ENCODE measurements at places on chromosomes 3 and 15.

DNA sequence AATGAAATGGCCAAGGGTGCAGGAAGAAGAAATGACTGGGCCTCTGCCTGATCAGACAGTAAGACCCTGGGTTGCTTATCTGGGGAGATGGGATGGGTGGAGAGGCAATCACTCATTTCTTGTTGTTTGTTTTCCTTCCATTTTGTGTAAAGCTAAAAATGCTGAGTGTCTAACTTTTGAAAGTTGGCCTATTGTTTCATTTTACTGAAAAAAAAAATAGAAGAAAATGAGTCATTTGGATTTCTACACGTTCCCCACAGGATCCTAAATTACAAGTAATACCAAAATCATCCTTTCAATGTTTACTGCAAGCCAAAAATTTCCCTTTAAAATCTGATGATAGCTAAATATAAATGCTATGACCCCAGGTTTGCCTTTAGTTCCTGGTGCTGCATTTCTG, 30.6 kb downstream of the PTX3 start:
- DNase-seq: no peak

- no peak for DNase-seq
Measured at GRCh38 chr15:39919748-39920509, at the start of gene GPR176. Gene GPR176, minus strand, starts transcription at chr15:39920266. Its CDS starts 240 bp downstream, at chr15:39920026.

DNA sequence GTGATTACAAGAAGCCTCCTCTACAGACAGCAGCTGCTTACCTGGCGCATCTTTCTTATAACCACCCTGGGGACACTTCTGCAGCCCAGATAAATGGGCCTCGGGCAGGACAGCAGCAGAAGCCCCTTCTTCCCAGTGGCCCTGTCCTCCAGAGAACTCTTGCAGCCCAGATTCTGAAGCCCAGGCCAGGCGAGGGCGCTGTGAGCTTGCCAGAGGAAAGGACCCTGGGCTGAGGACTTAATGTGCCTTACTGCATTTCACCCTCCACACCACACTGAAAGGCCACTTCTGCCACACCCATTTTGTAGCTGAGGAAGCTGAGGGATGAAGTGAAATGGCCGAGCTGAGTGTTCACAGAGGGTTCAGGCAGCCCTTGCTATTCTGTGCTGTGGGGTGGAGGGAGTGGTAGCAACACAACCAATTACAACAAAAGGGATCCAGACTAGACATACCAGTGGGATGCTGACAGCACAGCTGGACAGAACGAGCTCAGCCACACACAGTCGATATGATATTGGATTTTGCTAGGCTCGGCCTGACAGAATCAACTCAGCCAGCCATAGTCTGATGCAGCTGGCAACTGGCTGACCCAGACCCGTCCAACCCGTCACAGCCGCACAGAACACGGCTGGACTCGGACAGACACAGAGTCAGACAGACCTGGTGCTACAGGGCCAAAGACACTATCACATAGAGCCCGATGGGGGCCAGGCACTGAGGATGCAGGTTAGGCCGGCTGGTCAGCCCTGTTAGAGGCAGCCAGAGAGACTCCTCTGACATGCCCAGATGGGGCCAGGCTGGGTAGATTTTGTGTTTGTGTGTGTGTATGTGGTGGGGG, 7.3 kb downstream of the ACOX2 start:
- DNase-seq: no peak

DNA sequence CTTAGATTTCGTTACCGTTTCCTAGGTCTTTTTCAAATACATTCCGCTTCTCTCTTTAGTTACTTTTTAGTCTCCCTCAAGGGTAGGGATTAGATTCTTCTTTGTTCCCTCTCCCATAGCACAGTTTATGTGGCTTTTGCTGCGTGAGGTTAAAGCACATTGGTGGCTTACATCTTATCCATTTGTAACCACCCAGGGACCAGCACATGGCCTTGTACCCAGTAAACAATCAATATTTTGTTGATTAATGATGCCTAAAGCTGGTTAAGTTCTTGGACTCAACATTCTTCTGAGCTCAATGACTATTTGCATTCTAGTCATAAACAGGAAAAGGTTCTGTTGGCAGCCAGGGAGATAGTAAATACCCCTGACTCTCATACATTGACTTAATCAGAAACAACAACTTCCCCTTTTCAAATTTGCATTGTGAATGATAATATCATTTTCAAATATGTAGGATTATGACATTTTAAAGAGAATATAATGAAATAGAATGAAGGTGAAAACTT, 60.2 kb downstream of the CACNA1D start:
- no peak for DNase-seq

DNA sequence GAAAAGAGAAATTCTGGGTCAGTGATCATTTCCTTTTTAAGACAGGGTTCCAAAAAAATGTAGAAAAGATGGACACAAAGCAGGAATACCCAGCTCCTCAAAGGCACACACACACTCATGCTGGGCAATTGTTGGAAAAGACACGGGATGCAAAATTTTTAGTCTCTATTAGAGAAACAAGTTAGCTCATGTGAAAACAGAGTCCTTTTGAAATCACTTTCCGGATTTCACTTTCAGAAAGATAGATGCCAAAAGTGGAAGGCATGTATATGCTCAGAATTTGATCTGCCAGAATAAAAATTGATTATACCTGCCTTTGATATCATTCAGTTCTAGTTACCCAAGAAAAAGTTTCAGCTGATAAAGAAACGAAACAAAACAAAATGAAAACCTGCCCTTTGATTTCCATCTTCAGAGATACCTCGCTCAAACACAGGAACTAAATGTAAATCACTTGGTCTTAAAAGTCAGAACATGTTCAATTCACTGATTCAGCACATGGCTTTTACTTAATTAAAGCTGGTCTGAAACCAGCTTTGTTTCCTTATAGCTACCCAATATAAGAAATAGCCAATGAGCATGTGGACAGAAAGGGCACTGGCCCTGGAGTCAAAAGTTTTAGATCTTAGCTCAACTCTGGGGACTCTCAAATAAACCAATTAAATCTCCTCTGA, 52.8 kb downstream of the PLD1 start:
- DNase-seq: no peak

GRCh38 chr15:55110446-55110845, 86.3 kb downstream of the RSL24D1 start:
- no peak for DNase-seq

DNA sequence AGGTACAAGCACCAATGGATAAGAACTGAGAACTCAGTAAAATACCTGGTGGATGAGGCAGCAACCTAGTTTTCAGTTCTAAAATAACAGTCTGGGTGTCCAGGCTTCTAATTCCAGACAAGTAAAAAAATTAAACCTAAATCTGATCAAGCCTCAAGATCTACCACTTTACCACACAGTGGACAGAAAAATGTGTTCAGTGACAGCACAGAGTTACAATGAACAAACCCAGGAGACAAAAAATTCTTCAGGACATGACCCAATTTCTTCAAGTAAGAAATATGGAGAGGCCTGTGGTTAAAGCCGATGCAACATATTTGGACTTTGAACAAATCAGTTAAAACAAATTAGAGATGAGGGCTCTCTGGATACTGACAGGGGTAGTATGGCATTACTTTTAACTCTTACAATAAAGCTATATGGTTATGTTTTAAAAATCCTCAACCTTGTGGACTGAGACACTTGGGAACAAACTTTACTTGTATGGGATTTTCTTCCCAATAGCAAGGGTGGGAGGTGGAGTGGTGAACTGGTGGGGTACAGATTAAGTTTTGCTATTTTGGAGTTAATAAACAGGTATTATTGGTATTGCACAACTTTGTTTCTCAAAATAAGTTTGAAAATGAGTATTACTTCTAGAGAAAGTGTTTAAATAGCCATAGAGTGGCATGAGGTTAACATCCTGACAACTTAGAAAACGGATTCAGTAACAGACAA, 14.2 kb downstream of the CCNL1 start:
- no peak for DNase-seq

GRCh38 chr3:73175698-73176097, 114.2 kb downstream of the EBLN2 start:
- no peak for DNase-seq

DNA sequence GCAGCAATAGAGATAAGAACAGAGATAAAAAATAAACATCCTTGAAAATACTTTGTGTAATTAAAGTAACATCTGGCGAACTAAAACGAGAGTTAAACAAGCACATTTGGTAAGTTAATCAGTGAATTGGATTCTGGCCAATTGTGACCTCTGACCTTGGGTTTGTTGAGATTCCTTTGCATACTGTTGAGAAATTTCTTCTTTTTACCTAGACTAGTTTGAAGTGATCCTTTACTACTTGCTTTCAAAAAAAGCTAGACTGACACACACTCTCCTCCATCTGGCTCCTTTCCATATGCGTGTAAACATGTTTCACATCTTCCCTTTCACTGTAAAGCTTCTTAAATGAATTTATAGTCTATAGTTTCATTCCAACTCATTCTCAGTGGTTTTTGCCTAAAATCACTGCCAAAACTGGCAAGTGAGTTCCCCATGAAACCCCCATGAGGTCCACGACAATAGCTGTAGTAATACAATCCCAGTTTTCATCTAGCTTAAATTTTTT, 17.3 kb upstream of the GBE1 start:
- DNase-seq: no peak

GRCh38 chr3:183500981-183501704, 54.4 kb downstream of the KLHL6 start:
- no peak for DNase-seq

- no peak for DNase-seq
Measured at GRCh38 chr3:157051055-157051454, 108.9 kb downstream of the CCNL1 start.

DNA sequence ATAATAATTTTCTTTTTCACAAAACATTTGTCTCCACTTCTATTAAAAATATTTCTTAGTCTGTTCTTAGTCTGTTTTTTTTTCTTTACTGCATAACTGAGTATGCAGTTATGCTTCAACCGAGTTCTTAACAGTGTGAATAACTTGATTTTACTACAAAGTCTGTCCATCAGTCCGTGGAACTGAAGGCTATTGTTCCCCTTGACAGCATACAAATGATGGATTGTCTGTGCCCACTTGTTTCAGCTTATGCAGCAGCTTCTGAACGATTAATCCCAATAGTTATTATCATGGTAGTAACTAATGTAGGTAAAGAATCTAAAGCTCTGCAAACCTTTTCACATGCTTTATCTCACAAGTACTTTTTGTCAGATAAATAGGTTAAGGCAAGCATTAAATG, 150.7 kb downstream of the SSR3 start:
- DNase-seq: no peak

DNA sequence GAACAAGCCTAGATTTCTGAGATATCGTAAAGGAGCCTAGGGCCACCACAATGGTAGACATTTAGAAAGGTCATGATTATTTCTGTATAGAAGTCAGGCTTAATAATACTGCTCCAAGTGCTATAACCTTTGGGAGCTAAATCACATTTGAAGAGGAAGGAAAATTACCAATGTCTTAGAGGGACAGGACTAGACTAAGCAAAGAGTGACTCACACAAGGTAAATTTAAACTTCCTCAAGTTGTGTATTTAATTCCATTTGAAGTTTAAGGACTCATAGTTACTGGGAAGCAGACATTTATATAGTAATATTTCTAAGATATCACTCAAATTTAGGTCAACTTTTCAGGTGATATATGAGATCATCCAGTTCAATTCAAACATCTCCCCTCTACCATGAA, 227.6 kb upstream of the MME start:
- DNase-seq: no peak

GRCh38 chr3:173761161-173761560, 363.6 kb downstream of the NLGN1 start:
- DNase-seq: no peak

DNA sequence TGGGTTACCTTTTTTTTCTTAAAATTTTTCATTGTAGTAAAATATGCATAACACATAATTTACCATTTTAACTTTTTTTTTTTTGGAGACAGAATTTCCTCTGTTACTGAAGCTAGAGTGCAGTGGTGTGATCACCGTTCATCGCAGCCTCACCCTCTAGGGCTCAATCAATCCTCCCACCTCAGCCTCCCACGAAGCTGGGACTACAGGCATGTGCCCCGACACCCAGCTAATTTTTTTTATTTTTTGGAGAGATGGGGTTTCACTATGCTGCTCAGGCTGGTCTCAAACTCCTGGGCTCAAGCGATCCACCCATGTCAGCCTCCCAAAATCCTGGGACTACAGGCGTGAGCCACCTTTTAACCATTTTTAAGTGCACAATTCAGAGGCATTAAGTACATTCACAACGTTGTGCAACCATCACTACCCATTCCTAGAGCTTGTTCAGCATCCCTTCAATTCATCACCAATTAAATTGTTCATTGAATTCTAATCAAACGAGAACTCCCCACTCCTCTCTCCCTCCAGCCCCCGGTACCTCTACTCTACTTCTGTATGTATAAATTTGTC, 44.6 kb downstream of the BHLHE40 start:
- DNase-seq: no peak

GRCh38 chr3:11140713-11141104, 13.6 kb upstream of the HRH1 start:
- DNase-seq: no peak

DNA sequence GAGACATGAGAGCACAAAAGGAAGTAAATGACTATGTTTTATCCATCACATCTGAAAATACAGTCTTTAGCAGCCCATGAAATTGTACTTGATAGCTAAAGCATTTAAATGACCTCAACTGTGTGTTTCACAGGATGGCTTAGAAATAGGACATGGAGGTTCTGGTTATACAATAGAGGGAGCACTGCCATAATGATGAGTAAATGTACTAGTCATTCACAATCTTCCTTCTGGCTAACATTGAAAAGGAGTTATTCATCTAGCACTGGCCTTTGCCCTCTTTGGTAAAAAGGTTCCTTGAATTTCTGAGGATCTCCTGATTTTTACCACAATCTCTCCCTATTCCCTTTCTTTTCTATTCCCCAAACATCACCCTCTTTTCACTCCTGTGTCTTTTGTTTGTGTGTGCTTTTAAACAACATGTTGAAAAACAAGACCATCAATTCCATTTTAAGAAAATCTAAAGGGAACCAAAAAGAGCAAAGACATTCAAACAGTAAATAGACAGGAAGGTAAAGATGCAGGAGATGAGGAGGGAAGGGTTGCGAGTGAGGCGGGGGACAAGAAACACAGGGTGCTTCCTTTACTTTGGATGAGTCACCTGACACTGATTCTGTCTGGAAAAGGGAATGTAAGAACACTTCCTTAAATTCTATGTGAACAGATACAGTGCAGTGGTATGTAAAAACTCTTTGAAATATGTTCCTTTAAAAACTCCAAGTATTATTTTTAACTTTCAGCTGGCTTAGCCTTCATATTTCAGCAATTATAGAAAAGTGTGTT, 619.0 kb downstream of the MECOM start:
- DNase-seq: no peak

GRCh38 chr3:98994128-98994762, 92.8 kb upstream of the DCBLD2 start:
- DNase-seq: no peak

GRCh38 chr15:97082830-97083229, 752.3 kb downstream of the NR2F2 start:
- no peak for DNase-seq

DNA sequence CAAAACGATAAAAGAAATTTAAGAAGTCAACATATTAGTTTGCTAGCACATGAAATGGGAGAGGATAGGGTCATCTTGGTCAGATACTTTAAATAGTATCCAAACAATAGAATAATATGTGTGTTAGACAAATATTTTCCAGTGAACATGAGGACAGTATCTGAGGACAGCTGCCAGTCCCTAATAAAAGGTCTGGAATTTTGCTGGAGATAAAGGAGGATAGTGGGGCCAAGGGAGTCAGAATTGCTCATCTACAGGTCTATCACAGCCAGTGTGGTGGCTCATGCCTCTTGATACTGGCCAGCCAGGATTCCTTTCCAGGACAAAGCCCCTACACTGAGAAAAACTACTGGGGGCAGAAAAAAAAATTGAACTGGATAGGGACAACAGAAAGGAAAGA, 74.0 kb downstream of the HERC1 start:
- DNase-seq: no peak

GRCh38 chr3:54004335-54004734, 112.7 kb upstream of the SELENOK start:
- no peak for DNase-seq

Measured in stimulated activated CD8-positive, alpha-beta memory T cell treated with anti-CD3 and anti-CD28 coated beads, Interleukin-4, amount 100 ng/mL, for 4 hours (primary cell).